ENCODE measurements at places on chromosomes 13 and 19. TPM values are rescaled to one million over a fixed set of nuclear protein-coding genes. Genes with fewer than 3 reads are reported as not detected.
A peak's percentile ranks its signal among the peaks of the same experiment; 100 is the strongest.

DNA sequence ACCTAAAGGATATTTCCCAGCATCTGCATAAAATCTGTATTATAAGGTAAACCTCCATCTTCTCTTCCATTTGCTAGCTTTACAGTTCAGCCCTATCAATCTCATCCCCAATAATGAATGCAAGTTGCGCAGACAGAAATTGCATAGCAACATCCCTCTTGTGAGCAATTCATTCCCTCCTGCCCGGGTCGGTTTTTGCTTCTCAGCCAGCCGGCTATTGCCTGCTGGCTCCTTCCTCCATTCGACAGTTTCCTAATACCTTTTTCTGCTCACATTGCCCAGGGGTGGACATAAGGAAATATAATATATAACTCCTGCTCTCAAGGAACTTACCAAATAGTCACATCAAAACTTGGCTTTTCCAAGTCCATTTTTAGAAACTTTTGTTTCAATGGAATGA is 125.2 kb downstream of the FGF9 start:
- ATAC-seq = no peak

- ATAC-seq = no peak
Measured at GRCh38 chr19:5093297-5093928, 124.5 kb downstream of the KDM4B start.

DNA sequence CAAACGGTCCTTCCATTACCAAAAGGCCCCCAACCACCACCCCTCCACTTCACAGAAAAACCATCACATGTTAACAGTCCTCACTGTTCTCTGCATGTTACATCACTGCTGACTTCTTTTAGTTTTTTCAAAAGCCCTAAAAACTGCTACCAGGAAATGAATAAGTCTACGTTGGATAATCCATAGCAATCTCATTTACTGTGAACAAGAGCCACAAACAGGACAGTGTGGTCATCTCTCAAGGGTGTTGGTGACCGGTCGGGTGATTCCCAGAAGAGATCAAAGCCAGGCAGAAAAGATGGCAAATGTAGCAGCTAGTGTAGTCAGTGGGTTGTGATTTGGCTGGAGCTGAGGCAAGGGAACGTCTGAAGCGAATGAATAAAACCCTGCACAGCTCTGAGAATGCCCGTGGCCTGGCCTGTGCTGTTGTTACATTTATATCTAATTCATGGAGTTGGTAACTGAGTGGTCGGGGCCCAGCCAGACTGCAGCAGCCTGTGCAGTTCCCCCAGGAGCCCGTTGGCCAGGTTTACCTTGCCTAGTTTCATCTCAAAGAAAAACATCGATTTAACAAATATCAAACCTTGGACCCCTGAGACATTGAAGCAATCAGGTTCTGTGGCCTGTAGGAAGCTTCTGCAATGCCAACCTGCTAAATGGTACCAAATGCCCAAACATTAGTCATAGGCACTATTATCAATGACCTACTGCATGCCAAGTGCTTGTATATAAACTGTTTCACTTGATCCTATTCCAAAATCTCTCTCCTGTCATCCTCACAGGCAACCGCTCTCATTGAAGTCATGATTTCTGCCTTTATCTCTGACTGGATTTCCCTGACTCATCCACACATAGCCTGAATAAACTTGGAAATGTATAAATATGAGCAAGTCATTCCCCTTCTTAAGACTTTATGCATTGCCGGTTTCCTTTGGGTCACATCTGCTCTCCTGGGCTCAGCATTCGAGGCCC is 153.8 kb upstream of the SERP2 start:
- no peak for ATAC-seq

The HAUS5 gene
- total RNA-seq = 37.2 TPM

DNA sequence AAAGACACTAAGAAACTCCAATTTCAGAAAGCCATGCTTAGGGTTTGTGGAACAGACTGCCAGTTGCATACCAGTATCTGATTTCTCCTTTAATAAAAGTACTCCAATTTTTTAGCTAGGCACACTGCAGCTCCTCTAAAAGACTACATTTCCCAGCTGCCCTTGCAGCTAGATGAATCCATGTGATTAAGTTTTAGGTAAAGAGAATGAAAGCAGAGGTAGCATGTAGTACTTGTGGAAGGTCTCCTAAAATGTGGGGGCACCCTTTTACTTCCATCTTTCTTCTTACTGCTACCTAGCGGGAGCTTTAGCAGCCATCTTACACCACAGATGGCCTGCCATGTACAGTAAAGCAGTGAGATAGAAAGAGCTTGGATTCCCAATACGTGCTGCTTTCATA is 33.0 kb upstream of the TSC22D1 start:
- no peak for ATAC-seq

GRCh38 chr19:52590728-52591127 is 20.6 kb downstream of the ZNF701 start:
- no peak for ATAC-seq

- no peak for ATAC-seq
Measured at GRCh38 chr13:45451282-45451681, 13.5 kb upstream of the COG3 start.

- ATAC-seq = no peak
Measured at GRCh38 chr13:44508562-44509077, 67.5 kb downstream of the TSC22D1 start.

The ZC3H13 gene
- 33.4 TPM for total RNA-seq

- no peak for ATAC-seq
Measured at GRCh38 chr13:75225288-75226032, 256.5 kb downstream of the TBC1D4 start.

The ANGPTL4 gene
- 4.8 TPM for total RNA-seq

- no peak for ATAC-seq
Measured at GRCh38 chr19:23377276-23377675, 18.0 kb downstream of the ZNF91 start.

The ONECUT3 gene
- total RNA-seq = not detected

GRCh38 chr13:113995051-113995601 is 21.2 kb upstream of the C13orf46 start:
- ATAC-seq = no peak

GRCh38 chr13:111961236-111961635 is 105.7 kb upstream of the SOX1 start:
- no peak for ATAC-seq

The DZIP1 gene
- not detected for total RNA-seq

GRCh38 chr19:41545547-41545946 is 30.4 kb upstream of the CEACAM21 start:
- ATAC-seq = peak; percentile 30

All from activated T-helper 17 cell treated with anti-CD3 and anti-CD28 coated beads, Interleukin-2, amount 50 U/mL, for 72 hours (primary cell).